ENCODE measurements at places on chromosomes 13 and 19. TPM values are rescaled to one million over a fixed set of nuclear protein-coding genes. Genes with fewer than 3 reads are reported as not detected.

Gene POU2F2
- not detected for total RNA-seq

DNA sequence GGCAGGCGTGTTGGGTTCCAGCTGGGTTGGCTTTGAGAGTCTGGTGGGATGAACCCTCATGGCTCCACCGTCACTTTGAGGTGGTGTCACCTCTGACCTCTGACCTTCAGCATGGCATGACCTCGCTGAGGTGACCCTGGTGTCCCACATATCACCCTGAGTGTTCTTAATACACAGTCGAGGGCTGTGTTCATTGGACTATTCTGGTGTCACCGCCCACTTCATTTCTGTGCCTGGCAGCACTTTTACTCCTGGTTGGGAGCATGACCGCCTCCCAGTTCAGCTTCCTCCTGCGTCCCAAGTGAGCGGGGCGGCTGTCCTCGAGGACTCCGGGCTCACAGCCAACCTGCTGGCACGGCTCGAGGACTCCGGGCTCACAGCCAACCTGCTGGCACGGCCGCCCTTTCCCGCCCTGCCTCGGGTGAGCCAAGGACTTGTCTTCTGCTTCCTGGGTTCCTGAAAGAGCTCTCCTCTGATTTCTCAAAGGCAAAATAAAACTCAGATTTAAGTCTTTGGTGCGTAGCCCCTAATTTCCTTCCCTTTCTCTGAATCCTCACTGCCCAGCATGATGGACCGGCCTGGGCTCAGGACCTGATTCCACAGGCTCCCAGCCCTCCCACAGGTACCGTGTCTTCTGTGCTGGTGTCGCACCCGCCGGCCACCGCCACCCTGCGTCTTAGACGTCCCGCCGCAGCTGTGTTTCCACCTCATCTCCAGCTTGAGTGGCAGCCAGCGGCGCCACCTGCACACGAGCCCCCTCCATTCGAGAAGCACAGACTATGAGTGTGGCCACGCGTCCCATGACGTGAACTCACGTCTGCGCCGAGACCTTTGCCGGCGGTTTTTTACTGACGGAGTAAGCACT is 10.4 kb downstream of the ATP4B start:
- peak; percentile 87 for DNase-seq

DNA sequence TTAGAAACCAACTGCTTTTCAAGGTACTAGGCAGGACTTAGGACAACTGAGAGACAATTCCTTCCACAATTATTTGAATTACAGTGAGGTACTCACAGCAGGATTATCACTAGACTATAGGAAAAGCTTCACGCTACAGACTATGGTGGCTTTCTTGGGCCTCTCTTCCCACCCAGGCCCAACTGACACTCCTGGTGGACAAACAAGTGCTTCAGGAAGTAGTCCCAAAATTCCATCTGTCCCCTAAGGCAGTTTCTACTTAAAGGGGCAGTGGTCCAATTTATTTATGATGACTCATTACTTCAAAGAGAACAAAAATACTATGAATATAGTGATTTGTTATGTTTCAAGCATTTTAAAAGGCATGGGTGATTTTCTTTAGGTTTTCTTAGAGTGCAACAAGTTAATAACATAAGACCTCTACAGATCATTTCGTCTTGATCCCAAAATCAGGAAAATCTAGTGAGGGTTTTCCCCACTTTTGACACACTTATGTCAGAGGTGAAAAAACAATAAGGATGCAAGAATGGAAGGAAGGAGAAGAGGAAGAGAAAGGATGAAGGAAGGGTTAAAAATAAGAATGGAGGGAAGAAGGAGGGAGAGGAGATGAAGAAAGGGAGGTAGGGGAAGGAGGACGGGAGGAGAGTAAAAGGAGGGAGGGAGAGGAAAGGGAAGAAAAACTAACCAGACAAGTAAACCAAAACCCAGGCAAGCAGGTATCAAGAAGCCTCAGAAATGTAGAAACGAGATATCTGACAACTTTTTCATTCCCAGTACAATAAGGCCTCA is 100.7 kb downstream of the SERP2 start:
- no peak for DNase-seq

DNA sequence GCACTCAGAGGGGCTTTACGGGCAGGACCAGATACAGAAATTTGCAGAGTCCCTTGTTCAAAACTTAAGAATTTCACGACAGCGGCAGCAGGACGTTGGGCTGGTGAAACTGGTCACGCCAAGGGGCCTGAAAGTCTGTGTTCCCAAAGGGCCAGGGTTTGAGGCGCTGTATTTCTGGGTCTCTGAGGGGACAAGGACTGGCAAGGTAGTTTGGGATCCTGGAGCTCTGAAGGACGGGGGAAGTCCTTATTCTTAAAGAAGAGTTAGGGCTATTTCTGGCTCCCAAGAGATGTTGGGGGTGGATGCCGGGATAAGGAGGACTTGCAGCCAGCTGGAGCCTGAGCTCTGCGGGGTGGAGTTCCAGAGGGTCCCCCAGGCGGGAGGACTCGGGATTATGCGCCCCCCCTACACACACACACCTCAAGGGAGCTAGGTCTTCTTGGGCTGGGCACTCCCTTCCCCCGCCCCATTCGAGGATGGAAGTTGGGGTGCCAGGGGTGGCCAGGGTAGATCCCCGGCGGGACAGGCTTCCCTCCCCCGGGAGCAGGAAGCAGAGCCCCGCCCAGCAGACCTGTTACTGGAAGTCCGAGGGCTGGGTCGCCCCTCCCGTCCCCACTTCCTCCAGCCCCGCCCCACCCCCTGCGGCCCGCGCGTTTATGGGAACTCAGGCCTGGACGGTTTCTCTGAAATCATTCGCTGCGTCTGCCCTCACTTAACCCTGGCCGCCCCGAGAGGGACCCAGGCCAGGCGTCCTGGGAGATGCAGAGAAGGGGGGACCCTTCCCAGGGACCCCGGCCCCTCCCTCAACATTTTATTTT is 5.6 kb downstream of the BCL3 start:
- peak; percentile 94 for DNase-seq

Gene PCDH8
- total RNA-seq: not detected

DNA sequence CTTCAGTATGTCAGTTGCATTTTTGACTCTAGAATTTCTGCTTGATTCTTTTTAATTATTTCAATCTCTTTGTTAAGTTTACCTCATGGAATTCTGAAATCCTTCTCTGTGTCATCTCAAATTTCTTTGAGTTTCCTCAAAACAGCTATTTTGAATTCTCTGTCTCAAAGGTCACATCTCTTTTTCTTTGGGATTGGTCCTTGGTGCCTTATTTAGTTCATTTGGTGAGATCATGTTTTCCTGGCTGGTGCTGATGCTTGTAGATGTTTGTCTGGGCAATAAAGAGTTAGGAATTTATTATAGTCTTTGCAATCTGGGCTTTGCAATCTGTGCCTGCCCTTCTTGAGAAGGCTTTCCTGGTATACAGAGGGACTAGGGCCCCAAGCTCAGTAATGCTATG is 18.5 kb upstream of the KBTBD7 start:
- DNase-seq: no peak
